ENCODE measurements at places on chromosomes 11 and 22.
A peak's percentile ranks its signal among the peaks of the same experiment; 100 is the strongest.

- no peak for DNase-seq
Observed at GRCh38 chr22:50085211-50085972, at the start of gene MLC1. TSS of gene MLC1 (minus strand) at chr22:50085426. CDS start at chr22:50084902, 524 bp downstream.

GRCh38 chr11:84549217-84549616, 1077.9 kb downstream of the DLG2 start:
- no peak for DNase-seq

GRCh38 chr11:19602891-19603290, 109.7 kb upstream of the NAV2 start:
- no peak for DNase-seq

GRCh38 chr11:22163394-22163797, 29.5 kb upstream of the ANO5 start:
- DNase-seq, result peak; percentile 37

DNA sequence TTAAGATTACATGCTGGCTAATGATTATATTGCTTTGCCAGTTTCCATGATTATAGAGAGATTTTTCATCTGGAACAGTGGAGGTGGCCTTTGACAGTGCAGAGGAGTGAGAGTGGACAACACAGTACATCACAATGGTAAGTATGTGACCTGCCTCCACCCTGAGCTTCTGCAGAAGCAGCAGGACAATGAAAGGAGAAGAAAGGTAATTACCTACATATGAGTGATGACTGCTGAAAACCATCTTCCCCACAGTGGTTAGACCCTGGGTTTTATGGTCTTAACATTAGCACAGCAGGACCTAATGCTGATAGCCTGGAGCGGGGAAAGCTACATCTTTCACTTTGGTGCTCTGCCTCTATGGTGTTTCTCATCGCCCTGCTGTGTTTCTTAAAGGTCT, 454.7 kb upstream of the DDI1 start:
- DNase-seq, result no peak

DNA sequence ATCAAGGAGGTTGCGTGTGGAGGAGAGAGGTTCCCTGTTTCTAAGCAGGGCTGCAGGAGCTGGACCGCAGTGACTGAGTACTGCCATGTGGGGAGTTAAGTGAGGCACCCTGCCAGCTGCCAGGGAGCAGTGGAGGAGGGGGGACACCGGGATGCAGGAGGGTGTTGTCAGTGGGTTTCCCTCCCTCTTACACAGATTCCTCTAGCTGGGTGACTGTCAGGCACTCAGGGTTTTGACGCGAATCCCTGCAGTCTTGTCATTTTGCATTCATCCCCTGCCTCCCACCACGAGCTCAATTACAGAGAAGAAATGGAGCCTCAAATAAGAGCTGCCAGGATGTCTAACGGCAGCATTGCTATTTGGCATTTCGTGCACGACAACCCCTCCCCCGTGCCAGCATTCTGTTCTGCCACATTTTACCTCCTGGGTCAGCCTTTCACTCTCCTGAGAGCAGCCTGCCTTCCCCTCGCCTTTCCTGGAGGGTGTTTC, 119.8 kb upstream of the SORL1-AS1 start:
- DNase-seq, result no peak
